Activated T-helper 2 cell treated with anti-CD3 and anti-CD28 coated beads, Interferon-gamma antibody, Interleukin-2, Interleukin-4, amounts not matched to agents 10 μg/mL and 5 μg/mL and 100 μg/mL, durations not matched to agents 14 hours and 24 hours and 36 hours (primary cell): ENCODE measurements at places on chromosomes 11 and 22. TPM values are rescaled to one million over a fixed set of nuclear protein-coding genes. Genes with fewer than 3 reads are reported as not detected.

Gene SMDT1
- 65.1 and 69.7 TPM in 2 replicates for total RNA-seq

Gene WNT7B
- total RNA-seq: not detected in 2 replicates

Gene RAB3IL1
- total RNA-seq: 0.09 TPM in 1 of 2 replicates, not detected in the other

Gene PEX26
- 47.3 and 47.8 TPM in 2 replicates for total RNA-seq

Gene MYBPC3
- total RNA-seq: not detected in 2 replicates

Gene TRIM68
- total RNA-seq: 10.0 and 11.0 TPM in 2 replicates

Gene TAF10
- total RNA-seq: 134 and 142 TPM in 2 replicates

Gene MMP27
- total RNA-seq: not detected in 2 replicates

Gene NRXN2
- 0.05 TPM in 1 of 2 replicates, not detected in the other for total RNA-seq

Gene SLC1A2
- total RNA-seq: not detected in 2 replicates

Gene MOGAT2
- not detected in 2 replicates for total RNA-seq

Gene FAM227A
- total RNA-seq: 0.05 and 0.28 TPM in 2 replicates

Gene OVOL1
- total RNA-seq: 0.16 TPM in 2 replicates

Gene YAP1
- not detected in 2 replicates for total RNA-seq

Gene GGTLC3
- not detected in 2 replicates for total RNA-seq

Gene RASGRP2
- total RNA-seq: 19.6 and 20.9 TPM in 2 replicates

Gene MIOX
- 0.25 TPM in 1 of 2 replicates, not detected in the other for total RNA-seq

Gene OR9Q2
- total RNA-seq: not detected in 2 replicates

Gene CNTN5
- not detected in 2 replicates for total RNA-seq

Gene OR4D5
- total RNA-seq: not detected in 2 replicates

Gene SYT12
- not detected in 2 replicates for total RNA-seq

Gene BDNF
- total RNA-seq: not detected in 2 replicates

Gene CCDC81
- 0.83 and 1.5 TPM in 2 replicates for total RNA-seq

Gene USH1C
- not detected in 2 replicates for total RNA-seq

Gene DEFB131B
- not detected in 2 replicates for total RNA-seq

Gene MPZL2
- total RNA-seq: 13.9 and 14.6 TPM in 2 replicates

Gene LRRC32
- 26.5 and 26.7 TPM in 2 replicates for total RNA-seq

Gene GRK3
- total RNA-seq: 60.2 and 61.4 TPM in 2 replicates

Gene ZNF74
- 13.2 and 14.4 TPM in 2 replicates for total RNA-seq

Gene NXPE2
- total RNA-seq: not detected in 2 replicates

Gene OR51B5
- not detected in 2 replicates for total RNA-seq

Gene SUSD2
- total RNA-seq: 0.32 and 0.64 TPM in 2 replicates

Gene DSCAML1
- not detected in 2 replicates for total RNA-seq

Gene NF2
- 57.1 and 57.7 TPM in 2 replicates for total RNA-seq

Gene APOA1
- not detected in 2 replicates for total RNA-seq

Gene GRIK4
- not detected in 2 replicates for total RNA-seq

Gene PLA2G6
- total RNA-seq: 32.8 and 36.0 TPM in 2 replicates

Gene MS4A8
- total RNA-seq: not detected in 2 replicates

Gene CTSW
- total RNA-seq: 10.0 and 10.3 TPM in 2 replicates

Gene TBX10
- total RNA-seq: not detected in 2 replicates

Gene PANX1
- 18.1 and 20.0 TPM in 2 replicates for total RNA-seq

Gene C11orf42
- not detected in 2 replicates for total RNA-seq
